Lung (tissue), 17 donors: ENCODE measurements at places on chromosomes 4 and X. TPM values are rescaled to one million over a fixed set of nuclear protein-coding genes. Genes with fewer than 3 reads are reported as not detected.

The F8A1 gene
- 3.2 TPM for total RNA-seq

The TMSB15A gene
- 2.8 TPM for total RNA-seq

DNA sequence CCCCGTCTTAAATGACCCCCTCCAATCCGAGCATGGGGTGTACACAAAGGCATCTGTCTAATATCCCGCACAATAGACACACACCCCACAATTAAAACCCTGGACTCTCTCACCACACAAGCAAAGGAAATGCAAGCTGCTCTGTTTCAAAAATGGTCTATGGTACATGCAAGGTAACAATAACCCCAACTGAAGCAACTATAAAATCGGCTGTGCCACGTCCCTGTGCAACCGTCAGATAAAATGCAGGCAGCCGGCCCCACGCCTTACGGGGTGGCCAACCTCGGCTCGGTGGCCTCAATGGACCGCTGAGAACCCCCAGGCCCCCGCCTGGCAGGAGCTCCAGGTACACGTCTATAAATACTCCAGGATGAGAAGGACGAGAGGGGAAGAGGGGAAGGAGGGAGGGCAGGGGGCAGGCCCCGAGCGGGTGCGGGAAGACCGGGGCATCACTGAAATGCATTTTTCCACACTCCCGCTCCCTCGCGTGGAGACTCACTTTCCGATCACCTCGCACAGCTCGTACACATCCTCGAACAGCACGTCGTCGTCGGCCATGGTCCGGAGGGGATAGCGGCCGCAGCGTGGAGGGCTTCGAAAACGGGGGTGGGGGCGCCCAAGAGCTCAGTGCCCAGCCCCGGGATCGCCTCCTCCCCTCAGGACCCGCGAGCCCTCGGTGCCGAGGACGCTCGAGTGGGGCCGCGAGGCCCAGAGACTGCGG lies 763 bp downstream of the CASK start:
- DNase-seq, result peak; percentile 58

- peak; percentile 58 for DNase-seq
Observed at GRCh38 chrX:19121898-19122640, at the start of gene ADGRG2. ADGRG2 (minus strand) TSS chrX:19122468; CDS start chrX:19068834, 53,634 bp downstream.

- no peak for DNase-seq
Observed at GRCh38 chr4:4524364-4524763, 17.5 kb downstream of the STX18 start.
